ENCODE measurements at places on chromosomes 1 and 21.

DNA sequence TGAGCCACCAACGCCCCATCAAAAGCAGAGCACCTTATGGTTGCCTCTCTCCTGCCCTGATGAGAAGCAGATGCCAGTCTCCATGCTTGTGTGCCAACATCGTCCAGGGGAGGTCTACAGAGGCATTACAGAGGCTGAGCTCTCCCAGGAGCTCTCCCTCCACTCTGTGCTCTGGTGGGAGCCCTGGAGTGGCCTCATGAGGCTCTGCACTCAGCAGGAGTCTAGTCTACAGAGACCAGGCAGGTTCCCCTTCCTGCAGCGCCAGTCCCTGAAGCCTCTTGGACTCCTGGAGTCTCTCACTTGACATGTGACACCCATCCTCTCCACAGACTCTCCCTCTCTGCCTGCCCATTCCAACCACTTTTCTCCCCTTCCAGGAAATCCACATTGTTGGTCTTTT lies 3.4 kb downstream of the DCST1 start:
- no peak for DNase-seq

DNA sequence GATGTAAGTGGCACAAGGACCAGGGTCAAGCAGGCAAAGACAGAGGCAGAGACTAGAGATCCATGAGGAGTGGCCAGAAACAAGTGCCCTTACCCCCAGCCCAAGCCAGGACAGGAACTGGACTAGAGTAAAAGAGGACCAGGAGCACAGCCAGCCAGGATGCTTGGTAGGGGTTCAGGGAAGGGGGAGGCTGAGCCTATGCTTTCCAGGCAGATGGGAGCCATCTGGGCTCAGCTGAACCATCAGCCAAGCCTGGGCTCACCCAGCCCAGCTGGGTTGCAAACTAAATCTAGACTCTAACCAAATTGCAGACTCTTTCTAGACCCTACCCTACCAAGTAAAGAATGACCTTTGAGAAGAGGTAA lies 15.2 kb downstream of the PDZK1IP1 start:
- no peak for DNase-seq

GRCh38 chr1:103129796-103130195 lies 21.5 kb upstream of the COL11A1 start:
- no peak for DNase-seq

DNA sequence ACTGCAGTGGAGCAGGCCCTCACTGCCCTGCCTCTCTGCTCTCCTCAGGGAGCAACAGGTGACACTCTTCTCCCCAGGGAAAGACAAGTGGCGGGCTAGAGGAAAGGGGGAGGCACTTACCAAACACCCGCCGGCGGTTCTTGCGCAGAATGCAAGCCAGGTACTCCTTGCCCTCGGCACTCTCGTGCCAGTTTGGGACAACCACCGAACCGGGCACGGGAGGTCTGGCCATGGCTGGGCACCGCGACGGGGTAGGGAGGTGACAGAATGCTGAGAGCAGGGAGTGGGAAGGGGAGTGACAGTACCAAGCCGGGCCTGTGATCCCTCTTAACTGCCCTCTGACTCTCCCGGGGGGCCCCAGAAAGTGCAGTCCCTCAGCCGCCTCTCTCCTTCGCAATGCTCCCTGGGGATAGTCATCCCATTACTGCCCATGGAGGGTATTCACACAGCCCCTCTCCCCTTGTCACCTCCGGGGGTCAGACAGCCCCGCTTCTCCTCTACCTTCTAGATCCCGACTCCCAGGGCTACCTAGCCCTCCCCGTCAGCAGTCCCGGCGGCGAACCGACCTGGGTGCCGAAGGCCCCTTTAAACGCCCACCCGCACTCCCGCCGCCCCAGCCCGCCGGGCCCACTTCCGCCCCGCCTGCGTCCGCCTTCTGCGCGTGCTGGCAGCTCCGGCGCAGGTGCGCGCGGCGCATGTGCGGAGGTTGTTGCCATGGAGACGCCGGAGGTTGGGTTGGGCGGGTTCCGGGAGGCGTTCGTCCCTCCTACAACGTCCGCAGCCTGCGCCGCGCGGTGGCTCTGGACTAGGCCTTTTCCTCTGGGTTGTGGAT lies at the start of gene CPLANE2:
CPLANE2 (minus strand) TSS at position 673 of the 832 bp plus-strand sequence; CDS start at position 232, 441 bp downstream.
- DNase-seq, result peak; percentile 89

DNA sequence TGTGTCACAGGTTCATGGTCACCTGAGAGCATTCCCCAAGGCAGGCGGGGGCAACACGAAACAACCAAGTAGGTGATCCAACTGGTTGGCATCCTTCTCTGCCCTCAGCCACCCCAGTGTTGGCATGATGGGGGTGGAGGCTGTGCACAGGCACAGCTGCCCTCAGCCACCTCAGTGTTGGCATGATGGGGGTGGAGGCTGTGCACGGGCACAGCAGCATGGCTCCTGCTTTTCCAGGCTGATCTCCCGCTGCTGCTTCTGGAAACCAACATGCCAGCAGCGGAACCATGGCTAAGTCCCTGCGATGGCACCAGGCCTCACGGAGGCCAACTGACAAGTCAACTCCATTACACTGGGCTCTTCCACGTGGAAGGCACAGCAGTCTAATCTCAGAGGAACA lies 447.8 kb downstream of the PTPRU start:
- no peak for DNase-seq

GRCh38 chr1:55584526-55585401 lies 369.6 kb upstream of the USP24 start:
- DNase-seq, result peak; percentile 85

GRCh38 chr1:174116042-174116441 lies 43.3 kb upstream of the RABGAP1L start:
- peak; percentile 10 for DNase-seq

GRCh38 chr21:30216041-30216723 lies at the start of gene CLDN8:
TSS of gene CLDN8 (minus strand) at chr21:30216097. CDS start at chr21:30215925, 172 bp downstream.
- DNase-seq, result no peak

- no peak for DNase-seq
These were observed 23.2 kb upstream of the DENND1B start for GRCh38 chr1:197798492-197798891.

DNA sequence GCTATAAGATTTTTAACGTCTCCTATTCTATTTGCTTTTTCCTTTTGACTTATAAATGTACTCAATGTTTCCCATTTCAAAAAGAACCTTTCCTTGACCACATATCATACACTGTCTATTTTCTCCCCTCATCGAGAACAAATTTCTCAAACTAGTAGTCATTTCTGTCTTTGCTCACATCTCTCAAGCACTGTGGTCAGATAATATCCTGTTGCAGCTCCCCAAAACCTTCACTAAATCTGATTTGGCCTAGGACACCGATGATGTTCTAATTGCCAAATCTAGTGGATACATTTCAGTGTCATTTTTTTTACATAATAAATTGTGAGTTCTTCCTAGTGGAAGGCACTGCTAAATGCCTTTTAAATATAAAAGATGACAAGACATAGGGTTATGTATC lies 19.4 kb downstream of the CXADR start:
- no peak for DNase-seq

DNA sequence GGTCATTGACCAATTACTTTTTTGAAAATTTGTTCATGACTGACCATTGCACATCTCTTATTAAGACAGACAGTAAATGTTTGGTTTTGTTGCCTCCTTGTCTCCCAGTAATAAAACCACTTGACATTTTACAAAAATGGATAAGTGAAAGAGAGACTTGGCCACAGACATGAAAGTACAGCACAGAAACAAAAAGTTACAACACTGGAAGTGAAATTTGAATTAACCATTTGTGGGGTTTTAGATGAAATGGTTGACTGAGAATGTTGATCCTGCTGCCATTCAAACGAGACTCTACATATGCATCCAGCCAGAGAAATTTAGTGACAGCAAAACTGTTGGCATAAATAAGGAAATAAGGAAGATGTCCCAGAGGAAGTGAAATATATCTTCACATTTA lies 79.3 kb upstream of the B3GALT2 start:
- no peak for DNase-seq

DNA sequence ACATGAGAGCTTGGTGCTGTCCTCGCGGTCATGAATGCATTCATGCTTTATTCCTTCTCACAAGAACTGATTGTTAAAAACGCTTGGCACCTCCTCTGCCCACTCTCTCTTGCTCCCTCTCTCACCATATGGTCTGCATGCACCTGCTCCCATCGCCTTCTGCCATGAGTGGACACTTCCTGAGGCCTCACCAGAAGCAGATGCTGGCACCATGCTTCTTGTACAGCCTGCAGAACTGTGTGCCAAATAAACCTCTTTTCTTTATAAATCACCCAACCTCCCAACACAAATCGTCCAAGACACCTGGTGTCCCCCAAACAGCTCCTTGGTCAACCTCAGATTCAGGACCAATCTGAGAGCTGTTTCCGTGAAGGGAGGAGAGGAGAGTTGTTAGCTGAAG lies 43.3 kb upstream of the PCBP3 start:
- no peak for DNase-seq

- DNase-seq, result no peak
These were observed 1.2 kb downstream of the SCNM1 start for GRCh38 chr1:151167116-151167515.

DNA sequence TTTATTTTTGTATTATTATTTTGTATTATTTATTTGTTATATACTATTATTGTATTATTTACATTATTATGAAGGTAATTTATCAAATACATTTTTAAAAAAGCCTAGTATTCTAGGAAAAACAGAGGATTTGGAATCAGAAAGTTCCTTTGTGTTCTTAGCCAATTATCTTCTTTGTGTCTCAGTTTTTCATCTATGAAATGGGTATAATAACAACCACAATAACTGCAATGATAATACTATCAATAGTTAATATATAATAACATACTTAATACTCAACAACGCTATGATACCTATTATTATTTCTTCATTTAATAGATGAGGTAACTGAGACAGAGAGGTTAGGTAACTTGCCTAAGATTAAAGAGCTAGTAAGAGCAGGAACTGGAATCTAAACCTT lies 80.4 kb upstream of the GNG4 start:
- DNase-seq, result no peak

DNA sequence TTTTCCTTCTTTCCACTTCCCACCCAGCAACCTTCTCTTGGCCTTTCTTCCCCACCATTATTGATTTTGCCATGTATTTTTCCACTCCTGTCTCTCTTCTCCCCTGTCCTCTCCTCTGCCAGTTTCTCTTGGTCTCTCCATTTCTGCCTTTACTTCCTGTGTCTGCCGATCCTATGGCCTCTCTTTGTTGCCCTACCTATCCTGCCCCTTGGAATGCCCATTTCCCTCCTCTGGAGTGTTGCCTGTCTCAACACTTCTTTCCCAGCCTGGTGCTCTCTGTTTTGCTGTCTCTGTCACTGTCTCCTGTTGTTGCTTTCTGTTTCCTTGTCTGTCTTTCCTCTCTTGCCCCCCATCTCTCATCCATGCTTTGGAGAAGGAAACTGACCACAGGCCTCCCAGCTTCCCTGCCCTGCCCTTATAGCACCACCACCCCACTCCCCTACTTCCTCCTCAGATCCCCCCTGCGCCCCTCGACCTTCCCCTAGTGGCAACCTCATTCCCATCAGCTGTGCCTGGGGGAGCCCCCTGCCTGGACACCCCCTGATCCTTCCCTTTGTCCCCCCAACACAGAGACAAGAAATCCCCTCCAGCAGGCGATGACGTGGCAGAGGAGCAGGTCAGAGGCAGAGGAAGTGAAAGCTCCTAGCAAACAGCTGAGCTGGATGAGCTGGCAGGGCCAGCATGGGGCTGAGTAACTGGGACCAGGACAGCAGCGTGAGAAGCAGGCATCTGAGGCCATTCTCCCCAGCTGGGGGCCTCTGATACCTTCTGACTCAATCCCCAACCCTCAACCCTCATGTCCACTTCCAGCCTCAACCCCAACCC lies 6.6 kb upstream of the ETV3L start:
- DNase-seq, result peak; percentile 74

GRCh38 chr1:44090429-44091252 lies 28.0 kb upstream of the KLF17 start:
- DNase-seq, result no peak

DNA sequence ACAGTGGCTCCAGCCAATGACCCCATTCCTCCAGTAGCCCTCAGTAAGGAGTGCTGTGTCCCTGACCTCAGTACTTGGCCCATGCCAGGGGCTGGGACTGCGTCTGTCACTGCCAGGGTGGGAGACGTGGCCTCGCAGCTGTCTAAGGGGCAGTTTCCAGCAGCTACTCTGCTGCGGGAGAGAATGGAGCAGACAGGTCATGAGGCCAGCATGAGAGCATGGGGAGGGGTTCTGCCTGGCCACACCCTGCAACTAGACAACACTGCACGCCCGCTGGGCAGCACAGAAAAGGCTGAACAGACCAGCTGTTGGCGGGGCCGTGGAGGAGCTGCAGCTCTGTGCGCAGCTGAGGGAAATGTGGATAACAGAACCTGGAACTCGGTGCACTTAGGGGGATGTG lies 91.6 kb upstream of the COL6A1 start:
- no peak for DNase-seq

GRCh38 chr1:16019644-16020277 lies 1.9 kb upstream of the HSPB7 start:
- DNase-seq, result no peak

- DNase-seq, result no peak
These were observed 2.1 kb downstream of the GJA8 start for GRCh38 chr1:147904726-147905125.

- DNase-seq, result peak; percentile 35
These were observed 375.6 kb downstream of the BRINP2 start for GRCh38 chr1:177546346-177546745.

DNA sequence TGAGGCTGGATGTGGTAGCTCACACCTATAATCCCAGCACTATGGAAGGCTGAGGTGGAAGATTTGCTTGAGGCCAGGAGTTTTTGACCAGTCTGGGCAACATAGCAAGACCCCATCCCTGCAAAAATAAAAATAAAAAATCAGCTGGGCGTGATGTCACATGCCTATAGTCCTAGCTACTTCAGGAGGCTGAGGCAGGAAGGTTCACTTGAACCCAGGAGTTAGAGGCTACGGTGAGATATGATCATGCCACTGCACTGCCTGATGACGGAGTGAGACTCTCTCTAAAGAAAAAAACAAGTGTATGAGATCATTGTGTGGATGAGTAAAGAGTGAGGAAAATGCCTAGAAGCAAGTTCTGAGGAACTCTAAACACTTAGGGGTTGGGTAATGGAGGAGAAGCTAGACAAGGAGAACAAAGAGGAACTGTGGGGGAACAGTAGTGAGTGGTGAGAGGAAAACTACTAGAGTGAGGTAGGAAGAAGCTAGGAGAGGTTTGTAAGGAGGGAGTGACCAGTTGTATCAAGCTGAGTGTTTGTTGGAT lies 17.0 kb downstream of the CLIC4 start:
- no peak for DNase-seq

- DNase-seq, result no peak
These were observed 84.3 kb downstream of the SLC45A1 start for GRCh38 chr1:8402109-8402710.
